ENCODE measurements at places on chromosomes 13 and 19.

DNA sequence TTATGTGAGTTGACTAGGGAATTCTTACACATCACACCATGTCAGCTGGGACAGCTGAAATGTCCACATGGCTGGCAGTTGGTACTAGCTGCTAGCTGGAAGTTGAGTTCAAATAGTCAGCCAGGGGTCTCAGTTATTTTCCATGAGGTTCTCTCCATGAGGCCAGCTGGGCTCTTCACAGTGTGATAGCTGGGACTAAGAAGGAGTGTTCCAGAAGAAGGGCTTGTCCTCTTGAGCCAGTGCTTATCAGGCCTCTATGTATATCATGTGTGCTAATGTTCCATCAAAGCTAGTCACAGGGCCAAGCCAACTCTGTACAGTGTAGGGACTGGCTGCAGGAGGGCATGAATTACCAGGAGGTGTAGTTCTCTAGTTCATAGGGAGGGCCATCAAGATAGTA is 11.8 kb downstream of the USPL1 start:
- DNase-seq, result no peak

- no peak for DNase-seq
Observed at GRCh38 chr13:92829930-92830329, 396.7 kb upstream of the GPC6 start.

DNA sequence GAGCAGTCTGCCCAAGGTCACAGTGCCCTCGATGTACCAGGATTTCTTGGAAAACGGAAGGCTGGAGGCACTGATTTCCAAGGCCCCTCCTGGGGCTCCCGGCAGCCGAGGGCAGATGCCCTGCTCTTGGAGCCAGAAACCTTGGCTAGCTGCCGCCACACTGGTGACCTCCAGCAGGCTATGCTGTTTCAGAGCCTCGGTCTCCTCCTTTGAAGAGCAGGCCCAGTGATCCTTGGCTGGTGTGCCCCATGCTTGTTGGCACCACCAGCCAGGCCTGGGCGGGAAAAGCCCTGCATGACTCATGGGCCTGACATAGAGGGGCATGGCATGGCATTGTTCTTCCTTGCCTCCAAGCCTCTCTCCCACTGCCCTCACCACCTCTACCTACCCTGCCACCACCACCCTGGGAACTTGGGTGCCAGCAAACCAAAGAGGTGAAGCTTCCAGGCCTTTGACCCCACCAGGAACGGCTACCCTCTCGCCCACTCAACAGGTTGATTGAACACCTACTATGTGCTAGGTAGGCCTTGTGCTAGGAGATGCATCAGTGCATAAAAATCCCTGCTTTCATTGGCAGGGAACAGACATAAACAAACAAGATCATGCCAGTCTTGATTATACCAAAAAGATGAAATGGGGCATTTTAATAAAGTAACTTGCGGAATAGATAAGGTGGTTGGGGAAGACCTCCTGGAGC is 1.6 kb upstream of the CLEC11A start:
- DNase-seq, result no peak

GRCh38 chr19:11479090-11479897 is 1.6 kb downstream of the ELAVL3 start:
- DNase-seq, result no peak

GRCh38 chr19:34365463-34366401 is 736 bp downstream of the GPI start:
- no peak for DNase-seq

- no peak for DNase-seq
Observed at GRCh38 chr13:24313439-24313838, 4.1 kb downstream of the C1QTNF9 start.

DNA sequence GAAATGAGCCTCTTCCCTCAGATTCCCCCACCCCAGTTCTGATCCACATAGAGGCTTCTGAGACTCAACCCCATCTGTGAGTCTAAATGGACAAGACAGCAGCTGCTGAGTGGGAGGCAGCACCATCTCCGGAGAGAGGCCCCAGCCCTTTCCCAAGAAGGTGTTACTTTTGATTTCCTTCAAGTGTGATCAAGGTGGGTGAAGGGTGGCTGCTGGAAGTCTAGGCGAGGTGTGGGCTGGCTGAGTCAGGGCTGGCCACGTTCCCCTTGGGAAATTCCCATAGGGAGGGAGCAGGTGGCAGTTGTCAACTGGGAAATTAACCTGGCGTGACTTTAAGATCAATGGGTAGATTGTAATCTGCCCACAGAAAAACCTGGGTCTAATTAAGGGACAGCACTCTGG is 148.0 kb downstream of the FOXO1 start:
- DNase-seq, result no peak

DNA sequence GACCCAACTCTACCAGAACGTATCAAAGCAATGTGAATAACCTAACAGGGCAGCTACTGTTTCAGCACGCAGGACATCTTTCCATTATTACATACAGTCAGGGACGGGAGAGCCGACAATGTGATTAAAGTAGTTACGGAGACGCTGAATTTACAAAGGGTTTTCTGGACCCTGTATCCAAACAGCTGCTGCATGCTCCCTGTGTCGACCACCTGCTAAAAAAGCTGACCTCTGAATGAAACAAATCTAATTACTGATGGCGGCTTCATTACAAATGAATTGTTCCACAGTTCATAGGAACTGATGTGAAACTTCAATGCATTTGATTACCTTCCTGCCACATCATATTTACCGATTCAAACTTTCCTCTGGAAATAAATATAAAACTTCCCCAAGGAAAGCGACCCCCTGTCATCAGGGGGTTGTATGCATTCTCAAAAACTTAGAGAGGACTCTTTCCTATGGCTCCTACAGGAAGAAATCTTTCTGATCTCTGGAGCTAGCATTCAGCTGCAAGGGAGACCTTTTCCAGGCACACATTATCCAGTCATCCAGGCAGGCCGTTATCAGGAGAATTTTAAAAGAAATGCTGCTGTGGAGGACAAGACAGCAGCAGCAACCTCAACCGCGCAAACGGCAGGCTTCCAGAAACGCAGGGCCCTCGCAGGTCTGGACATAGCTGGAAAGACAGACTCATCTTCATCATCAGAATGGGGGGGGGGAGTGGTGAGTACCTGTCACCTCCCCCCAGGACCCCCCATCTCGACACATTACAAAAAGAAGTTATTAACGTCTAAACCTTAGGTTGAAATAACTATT is 3.1 kb downstream of the EFNB2 start:
- DNase-seq, result no peak

DNA sequence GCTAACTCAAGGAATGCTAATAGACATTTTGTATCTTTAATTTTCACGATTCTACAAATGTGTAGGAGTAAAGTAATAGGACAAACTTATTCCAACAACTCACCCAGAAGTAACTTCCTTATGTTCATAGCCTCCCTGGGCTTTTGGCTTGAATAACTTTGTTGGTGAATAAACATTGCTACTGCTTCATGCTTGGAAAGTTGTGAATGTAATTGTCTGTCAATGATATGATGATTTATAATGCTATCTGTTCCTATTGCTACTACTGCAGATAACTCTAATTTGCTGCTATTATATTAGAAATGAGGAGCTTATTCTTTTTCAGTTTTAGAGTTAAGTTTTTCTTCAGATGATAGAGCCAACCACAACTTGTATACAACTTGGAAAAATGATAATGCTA is 307.7 kb downstream of the PCDH9 start:
- no peak for DNase-seq

DNA sequence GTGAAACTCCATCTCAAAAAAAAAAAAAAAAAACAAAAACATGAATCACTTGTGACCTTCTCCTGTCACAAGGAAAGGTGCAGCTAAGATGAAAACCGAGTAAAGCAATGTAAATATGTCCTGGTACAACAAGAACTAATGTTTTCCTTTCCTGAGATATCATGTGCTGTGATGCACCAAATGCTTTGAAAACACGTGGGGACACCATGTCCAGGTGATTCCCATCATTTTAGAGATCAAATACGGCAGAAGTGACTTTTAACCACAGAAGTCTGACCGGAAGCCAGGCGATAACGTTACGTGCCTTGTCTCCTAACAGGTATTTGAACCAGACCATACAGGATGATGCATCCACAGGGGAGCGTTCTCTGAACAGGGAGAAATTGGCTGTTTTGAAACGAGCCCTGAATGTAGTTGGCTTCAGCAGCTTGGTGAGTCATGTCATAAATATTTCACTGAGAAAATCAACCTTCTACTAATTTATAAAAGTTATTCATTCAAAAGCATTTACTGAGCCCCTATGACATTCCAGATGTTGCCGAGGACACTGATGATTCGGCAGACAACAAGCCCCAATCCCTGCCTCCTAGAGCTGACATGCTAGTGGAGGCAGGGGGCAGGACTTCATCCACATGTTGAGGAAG is 328.1 kb downstream of the MYO16 start:
- no peak for DNase-seq

DNA sequence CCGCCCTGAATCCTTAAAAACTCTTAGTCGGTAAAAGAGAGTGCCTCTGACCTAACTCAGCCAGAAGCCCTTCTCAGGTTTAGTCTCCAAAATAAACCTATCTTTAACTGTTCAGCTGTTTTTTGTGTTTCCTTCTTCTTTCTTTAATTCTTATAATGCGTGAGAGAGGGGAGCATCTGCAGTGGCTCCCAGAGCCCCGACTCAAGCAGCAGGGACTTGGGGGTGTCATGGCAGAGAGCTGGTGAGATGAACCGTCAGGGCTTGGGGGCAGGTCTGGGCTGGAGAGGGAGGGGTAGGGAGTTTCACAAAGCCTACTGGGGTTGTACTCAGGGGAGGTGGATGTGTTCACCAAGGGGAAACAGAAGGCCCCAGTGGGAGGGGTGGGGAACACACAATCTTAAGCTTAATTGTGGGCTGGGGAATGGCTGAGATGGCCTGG is 16.8 kb upstream of the SIGLEC6 start:
- DNase-seq, result no peak

- DNase-seq, result no peak
Observed at GRCh38 chr19:41369769-41370168, 5.8 kb upstream of the B9D2 start.

- no peak for DNase-seq
Observed at GRCh38 chr13:32804673-32805230, 211.5 kb upstream of the KL start.

DNA sequence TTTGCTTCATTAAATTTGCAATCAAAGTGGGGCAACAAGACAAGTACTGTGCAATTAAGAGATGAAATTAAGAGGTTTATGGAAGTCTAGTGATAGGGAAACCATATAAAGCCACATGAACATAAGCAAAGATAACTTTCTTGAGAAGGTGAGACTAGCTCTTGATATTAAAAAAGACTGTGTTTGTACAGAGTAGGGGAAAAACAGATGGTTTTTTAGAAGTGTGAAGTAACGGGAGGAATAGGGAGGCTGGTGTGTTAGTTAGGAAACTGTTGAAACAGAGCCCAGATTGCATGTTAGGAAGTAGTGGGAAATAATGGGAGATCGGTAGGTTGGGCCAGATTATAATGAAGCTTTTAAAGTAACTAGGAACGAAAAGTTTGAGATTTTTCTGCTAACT is 149.8 kb upstream of the FREM2 start:
- DNase-seq, result no peak

DNA sequence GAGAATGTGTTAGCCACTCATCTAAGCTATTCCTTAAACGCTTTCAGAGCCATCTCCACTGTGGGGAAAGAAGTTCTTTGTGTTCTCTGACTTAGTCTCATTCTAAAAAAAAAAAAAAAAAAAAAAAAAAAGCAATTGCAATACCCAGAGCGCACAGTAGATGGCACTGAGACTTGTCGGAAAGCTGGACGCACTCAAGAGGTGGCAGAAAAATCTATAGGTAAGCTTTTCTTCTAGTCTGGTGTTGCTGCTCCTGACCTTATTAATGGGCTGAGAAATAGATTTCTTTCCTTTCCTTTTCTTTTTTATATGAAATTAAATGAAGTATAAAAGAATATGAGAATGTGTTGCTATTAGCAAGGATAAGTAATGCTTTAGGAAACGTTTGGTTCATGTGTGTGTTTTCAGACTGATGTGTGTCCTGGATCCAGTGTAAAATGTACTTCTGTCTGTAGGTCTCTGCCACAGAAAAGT is 4.7 kb upstream of the GJB2 start:
- peak; percentile 20 for DNase-seq

- no peak for DNase-seq
Observed at GRCh38 chr19:50531171-50531612, 17.5 kb upstream of the ASPDH start.

DNA sequence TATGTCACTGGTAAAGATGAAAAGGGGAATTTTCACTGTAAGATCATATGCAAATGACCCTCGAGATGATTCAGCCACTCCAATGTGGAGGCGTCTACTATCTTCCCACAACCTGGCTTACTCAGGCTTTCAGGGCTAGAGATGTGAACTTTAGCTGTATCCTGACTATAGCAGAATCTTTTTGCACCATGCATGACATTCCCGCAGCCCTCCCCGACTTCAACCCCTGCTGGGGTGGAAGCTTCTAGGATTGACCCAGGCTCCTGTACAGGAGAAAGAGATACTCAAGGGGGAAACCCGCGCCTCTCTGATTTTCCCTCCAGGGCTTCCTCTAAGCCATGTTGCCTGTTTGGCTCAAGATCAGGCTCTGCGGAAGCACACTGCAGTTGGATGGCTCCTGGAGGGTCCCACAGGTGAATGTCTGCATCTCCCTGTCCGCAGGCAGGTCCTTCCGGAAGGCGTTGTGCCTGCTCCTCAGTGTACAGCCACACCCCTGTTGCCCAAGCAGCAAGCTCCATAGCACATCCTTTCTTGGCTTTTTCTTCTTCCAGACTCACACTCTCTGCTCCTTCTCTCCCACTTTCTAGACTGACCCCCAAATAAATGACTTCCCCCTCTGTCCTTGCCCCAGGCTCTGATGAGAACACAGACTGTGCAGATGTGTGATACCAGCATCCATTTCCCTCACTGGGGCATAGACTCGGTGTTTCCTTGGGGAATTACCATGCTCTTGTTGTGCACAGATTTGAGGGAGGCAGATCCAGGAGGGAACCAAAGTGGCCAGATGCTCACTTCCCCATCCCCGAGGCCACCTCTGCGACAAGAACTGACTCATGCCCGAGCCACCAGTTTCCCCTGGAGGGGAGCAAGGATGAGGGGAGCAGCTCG is 29.1 kb upstream of the POP4 start:
- DNase-seq, result no peak

DNA sequence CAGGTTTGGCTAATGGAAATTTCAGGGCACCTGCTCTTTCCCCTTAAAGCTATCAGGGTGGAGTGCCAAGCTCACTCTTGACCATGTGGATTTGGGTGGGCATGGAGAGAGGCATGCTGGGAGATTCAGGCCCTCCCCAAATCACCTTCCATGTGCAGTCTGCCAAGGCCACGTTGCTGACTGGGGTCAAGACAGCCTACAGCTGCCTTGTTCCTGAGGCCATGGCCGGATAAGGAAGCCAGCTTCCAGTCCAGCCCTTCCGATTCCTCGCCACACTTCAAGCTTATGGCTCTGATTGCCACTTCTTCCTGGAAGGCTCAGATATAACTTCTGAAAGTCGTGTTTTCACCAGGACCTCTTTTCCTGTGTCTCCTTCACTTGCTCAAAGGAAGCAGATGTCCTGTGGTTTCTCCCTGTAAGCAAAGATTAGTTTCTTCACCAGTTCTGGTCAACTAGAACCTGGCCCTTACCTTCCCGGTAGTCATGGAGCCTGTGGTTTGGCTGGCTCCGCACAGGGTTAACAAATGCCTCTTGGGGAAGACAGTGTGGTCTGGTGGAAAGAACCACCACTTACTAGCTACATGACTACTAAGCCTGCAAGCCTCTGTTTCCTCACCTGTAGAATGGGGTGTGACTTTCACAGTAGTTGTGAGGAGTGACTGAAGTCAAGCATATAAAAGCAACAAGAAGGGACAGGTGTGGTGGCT is 16.1 kb upstream of the TPT1 start:
- DNase-seq, result no peak

Data from stimulated activated CD8-positive, alpha-beta memory T cell treated with anti-CD3 and anti-CD28 coated beads, Interleukin-12 subunit alpha, Interleukin-12 subunit beta, amount 100 ng/mL, for 1 hour (primary cell).